ENCODE measurements at places on chromosomes 4 and X.

- DNase-seq, result no peak
Measured at GRCh38 chrX:101409043-101409442, 1.0 kb downstream of the HNRNPH2 start.

DNA sequence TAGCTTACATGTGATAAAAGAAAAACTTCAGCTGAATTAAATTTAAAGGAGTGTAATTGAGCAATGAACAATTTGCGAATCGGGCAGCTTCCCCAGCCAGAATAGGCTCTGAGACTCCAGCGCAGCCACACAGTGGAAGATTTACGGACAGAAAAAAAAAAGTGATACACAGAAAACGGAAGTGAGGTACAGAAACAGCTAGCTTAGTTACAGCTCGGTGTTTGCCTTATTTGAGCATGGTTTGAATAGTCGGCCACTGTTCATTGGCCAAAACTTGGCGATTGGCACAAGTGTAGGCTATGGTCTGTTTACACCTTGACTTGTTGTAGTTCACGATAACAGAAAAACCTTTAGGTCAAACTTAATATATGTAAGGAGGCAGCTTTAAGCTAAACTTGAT lies 16.7 kb upstream of the SUPT20HL1 start:
- DNase-seq, result peak; percentile 13

GRCh38 chr4:142705820-142706219 lies 140.3 kb downstream of the INPP4B start:
- DNase-seq, result no peak

DNA sequence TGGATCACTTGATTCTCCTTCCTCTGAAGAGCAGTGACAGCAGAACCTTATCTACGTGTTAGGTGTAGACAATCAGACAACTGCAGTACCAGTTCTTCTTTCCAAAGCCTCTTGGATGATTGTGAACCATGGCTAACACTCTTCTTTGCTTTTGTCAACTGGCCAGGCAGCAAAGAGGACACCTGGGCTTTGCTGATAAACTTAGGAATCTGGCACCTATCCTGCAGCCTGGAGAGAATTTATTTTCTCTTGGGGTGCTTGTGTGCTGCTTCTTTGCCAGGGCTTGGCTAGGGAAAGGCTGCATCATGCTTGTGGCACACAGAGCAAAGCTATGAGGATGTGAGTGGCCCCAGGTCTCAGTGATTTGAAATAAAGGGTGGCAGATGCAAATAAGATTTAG lies 77.4 kb downstream of the ANAPC4 start:
- no peak for DNase-seq

DNA sequence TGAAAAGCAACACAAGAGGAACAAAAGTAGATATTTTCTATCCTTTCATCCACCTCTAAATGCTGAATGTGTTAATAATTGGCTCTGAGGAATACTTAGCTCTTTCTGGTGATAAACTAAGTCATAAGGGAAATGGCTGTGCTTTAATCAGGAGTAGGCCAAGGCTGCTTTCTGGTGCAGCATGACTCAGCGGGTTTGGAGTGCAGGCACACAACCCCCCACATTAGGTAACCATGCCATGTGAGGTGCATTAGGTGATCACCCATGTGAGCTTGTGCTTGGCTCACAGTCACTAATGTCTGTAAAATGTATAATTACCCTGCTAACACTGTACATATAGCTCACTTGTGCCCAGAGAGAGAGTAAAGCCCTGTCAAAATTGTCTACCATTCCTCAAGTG lies 57.2 kb downstream of the USP38 start:
- peak; percentile 1 for DNase-seq

- DNase-seq, result no peak
Measured at GRCh38 chr4:173459857-173460256, 60.9 kb upstream of the SCRG1 start.

DNA sequence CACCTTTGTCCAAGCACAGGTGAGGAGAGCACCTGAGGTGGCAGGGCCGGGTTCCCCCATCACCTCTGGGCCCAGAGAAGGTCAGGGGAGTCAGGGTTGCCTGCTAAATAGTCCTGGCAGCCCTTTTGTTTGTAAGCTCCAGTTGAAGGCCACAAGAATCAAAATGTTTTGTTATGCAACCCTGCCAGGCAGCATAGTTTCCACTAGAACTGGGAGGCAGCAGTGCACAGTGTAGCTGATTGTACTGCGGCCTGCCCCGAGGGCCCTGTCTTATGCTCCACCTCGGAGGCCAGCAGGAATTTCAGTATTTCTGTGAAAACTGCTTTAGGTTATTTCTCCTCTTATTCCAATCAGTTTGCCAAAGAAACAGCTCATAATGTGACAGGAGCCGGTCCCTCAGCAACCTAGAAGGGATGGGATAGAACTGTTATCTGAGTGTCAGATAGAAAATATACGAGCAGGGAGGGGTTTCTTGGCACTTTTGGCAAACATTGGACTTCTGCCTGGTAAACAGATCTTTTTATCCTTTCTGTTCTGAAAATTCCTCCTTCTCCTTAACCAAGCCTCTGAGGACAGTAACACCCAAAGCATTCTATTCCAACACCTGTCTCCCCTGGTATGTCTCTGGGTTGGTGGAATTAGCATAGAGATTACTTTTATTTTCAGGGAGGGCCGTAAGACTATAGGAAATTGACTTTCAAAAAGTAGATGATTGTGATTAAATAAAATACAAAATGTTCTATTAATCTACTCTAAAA lies 93.6 kb downstream of the LNX1 start:
- no peak for DNase-seq

GRCh38 chr4:165512424-165512823 lies 133.6 kb downstream of the CPE start:
- no peak for DNase-seq

DNA sequence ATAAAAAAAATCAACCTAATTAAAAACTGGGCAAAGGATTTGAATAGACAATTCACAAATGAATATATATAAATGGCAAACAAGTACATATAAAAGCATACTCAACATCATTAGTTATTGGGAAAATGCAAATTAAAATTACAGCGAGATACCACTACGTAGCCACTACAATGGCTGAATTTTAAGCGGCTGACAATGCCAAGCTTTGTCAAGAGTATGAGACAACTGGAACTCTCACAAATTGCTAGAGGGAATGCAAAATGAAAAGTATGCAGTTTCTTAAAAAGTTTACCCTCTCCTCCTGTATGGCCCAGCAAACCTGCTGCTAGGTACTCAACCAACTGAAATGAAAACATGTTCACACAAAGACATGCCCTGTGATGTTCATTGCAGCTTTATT lies 34.8 kb downstream of the ZFP42 start:
- DNase-seq, result no peak

DNA sequence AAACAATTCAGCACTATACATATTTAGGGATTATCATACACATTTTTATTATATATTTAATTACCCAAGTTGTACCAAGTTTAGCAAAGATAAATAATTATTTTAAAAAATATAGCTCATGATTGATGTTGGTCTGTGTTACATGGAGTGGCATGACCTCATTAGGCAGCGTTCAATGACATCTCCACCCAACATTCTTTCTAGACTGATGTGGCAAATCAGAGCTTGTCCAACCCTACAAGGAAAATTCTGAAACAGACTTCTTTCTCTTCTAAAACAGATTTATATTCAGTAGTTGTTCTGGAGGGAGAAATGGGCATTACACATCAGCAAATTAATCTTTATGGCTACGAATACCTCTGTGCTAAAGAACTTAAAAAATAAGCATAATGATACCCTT lies 189.7 kb downstream of the PDGFC start:
- DNase-seq, result no peak

- DNase-seq, result no peak
Measured at GRCh38 chr4:80963051-80963450, 67.5 kb upstream of the BMP3 start.

DNA sequence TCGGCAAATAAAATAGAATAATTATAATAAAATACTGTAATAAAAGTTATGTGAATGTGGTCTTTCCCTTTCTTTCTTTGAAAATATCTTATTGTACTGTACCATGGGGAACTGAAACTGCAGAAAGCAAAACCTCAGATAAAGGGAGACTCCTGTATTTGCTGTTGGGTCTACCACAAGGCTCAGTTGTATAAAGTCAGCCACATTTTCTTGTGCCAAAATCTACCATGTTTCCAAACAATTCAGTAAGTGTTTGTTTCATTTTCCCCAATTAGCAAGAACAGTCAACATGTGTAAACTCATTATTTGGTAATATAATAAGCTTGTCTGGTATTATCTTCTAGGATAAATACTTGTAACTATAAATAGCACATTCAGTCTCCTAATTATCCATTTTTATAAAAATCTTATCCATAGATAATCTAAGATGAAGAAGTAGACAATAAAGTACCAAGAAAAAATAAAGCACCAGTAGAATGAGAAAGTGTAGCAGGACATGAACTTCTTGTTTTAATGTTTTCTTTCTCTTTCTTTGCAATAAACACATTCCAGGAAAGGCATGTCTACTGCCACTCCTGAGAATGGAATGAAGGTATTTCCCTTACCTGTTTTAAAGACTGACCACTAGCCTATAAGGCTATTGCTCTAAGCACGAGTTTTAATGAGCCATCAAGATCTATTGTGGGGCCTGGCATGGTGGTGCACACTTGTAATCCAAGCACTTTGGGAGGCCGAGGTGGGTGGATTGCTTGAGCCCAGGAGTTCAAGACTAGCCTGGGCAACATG lies 15.0 kb upstream of the OTUD4 start:
- no peak for DNase-seq

DNA sequence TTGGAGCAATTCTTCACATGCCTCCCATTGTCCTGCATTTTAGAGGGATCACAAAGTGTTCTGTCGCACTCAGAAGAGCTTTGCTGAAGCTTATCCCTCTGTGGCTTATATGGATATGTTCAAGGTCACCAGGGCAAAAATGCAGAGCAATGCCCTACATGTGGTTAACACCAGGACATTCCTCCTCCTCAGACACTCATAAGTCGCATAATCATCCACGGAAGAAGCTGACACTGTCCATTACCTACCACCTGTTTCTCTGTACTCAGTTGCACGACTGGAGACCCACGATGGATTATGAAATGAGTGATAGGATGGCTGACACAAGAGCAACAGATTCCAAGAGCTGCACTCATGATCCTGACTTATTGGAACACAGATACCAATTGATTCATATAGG lies 68.7 kb upstream of the PRDX4 start:
- no peak for DNase-seq

- DNase-seq, result no peak
Measured at GRCh38 chrX:111914398-111915090, 38.6 kb downstream of the TRPC5OS start.

- DNase-seq, result no peak
Measured at GRCh38 chrX:136531951-136532350, at the start of gene VGLL1. Gene VGLL1, plus strand, starts transcription at chrX:136532215. Its CDS starts 3,806 bp downstream, at chrX:136536021.

GRCh38 chrX:117038918-117039440 lies 576.2 kb upstream of the CT83 start:
- no peak for DNase-seq

- no peak for DNase-seq
Measured at GRCh38 chrX:37608156-37608555, 36.7 kb downstream of the LANCL3 start.

DNA sequence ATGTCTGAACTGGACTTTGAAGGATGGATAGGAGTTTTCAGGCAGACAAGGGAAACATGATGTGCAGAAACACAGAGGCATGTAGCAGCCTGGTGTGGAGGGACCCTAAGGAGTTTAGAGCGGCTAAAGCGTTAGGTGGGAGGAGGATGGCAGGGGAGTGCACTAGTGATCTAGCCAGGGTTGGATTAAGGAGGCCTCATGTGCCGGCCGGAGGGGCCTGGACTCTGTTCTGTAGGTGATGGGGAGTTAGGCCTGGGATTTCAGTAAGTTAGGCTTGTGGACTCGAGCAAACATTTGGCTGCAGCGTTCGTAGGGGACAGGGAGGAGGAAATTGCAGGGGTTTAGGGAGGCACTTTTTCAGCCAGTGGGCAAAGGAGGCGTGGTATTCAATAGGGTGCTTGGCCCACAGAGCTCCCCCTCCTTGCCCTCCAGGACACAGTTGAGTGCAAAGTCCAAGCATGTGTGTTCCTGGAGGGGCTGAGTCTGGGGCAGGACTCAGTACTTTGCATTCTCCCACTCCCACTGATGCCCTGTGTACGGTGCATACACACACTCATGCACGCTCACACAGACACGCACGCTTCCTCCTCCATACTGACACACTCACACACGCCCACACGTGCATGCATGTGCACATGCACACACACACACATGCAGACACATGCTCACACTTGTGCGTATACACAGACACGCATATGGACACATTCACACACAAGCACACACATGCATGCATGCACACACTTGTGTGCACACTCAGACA lies 18.6 kb downstream of the PSAPL1 start:
- DNase-seq, result no peak

GRCh38 chr4:171532968-171533367 lies 280.2 kb upstream of the GALNTL6 start:
- no peak for DNase-seq

GRCh38 chrX:31704938-31705337 lies 633.1 kb upstream of the FTHL17 start:
- no peak for DNase-seq

- no peak for DNase-seq
Measured at GRCh38 chrX:152735860-152736511, 2.4 kb downstream of the MAGEA12 start.

DNA sequence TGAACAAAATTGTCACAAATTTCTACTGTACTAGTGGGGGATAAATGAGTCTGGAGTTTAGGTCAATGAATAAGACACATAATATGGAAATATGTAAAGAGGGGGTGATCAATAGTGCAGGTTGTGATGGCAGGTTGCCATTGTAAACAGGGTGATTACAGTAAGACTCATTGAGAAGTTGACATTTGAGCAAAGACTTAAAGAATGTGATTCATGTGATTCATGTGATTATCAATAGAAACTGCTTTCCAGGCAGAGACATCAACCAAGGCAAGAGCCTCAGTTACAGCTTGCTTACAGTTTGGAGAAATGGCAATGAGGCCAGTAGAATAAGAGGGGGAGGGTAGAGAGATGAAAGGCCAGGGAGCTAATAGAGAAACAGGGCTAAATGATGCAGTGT lies 45.8 kb upstream of the GIMD1 start:
- DNase-seq, result no peak

- DNase-seq, result no peak
Measured at GRCh38 chrX:151752847-151753246, 18.3 kb downstream of the CNGA2 start.

DNA sequence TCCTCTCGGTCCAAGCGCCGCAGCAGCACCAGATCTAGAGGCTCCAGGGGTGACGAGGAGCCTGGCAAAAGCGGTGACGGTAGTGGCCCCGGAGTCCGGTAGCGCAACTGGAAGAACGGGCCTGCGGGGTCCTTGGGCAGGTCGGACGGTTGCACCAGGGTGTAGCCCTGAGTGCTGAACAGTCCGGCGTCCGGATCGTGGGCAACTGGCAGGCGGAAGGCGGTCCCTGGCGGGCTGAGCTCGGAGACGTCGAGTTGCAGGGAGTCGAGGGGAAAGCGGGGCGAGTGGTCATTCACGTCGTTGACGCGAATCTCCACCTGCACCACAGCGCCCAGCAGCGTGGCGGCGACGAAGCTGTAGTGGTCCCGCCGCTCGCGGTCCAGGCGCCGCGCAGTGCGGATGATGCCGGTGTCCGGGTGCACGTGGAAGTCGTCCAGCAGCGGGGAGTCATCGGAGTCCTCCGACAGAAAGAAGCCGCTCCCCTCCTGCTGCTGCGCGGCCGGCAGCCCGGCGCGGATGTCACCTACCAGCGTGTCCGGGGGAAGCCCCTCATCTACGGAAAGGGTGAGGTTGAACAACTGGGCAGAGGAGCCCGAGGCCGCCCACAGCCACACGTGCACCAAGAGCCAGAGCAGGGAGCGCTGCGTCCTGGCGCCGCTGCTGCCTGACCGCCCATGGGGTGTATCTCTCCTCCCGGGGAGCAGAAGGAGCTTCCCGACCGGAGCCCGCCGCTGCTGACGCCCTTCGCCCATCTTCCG lies 837 bp downstream of the DCHS2 start:
- no peak for DNase-seq

- DNase-seq, result no peak
Measured at GRCh38 chr4:55610381-55610780, 18.3 kb upstream of the PDCL2 start.
